ENCODE measurements at places on chromosomes 6 and 20. TPM values are rescaled to one million over a fixed set of nuclear protein-coding genes. Genes with fewer than 3 reads are reported as not detected.

The TRIM38 gene
- 12.4 TPM for total RNA-seq

The SAMD3 gene
- total RNA-seq: 2.2 TPM

DNA sequence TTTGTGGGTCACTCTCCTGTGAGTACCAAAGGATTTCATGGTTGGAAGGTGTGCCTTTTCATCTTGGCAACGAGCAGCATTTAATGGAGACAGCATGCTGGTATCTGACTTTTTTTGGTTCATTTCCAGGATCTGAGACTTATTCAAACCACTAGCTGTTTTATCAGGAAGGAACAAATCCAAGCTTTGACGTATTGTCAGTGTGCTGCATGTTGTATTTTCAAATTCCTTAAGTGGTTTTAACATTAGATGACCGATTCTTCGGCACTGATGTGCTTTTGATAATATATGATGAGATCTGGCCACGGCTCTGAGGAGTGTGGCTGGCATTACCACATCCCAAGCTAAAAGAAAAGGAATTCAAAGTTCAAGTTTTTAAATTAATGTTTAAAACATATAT lies 6.4 kb downstream of the RMND1 start:
- no peak for DNase-seq

- no peak for DNase-seq
These were observed 90.5 kb upstream of the PRSS16 start for GRCh38 chr6:27156874-27157458.

The WFDC10B gene
- total RNA-seq: 0.49 TPM

- no peak for DNase-seq
These were observed 14.0 kb downstream of the APMAP start for GRCh38 chr20:24978513-24978912.

The ZBTB46 gene
- total RNA-seq: 9.0 TPM

Data from mucosa of gallbladder (tissue), 1 donor.